ENCODE measurements at places on chromosomes 7 and 10. TPM values are rescaled to one million over a fixed set of nuclear protein-coding genes. Genes with fewer than 3 reads are reported as not detected.

WAPL gene
- total RNA-seq, result 36.4 TPM

OR9A4 gene
- not detected for total RNA-seq

MYL7 gene
- total RNA-seq, result not detected

SPDYE6 gene
- total RNA-seq, result not detected

PALD1 gene
- 4.8 TPM for total RNA-seq

TMEM178B gene
- under 0.01 TPM for total RNA-seq

BAIAP2L1 gene
- under 0.01 TPM for total RNA-seq

ADRA2A gene
- total RNA-seq, result 6.5 TPM

MUC3A gene
- total RNA-seq, result under 0.01 TPM

ZNF239 gene
- total RNA-seq, result 1.1 TPM

TAS2R41 gene
- 1.3 TPM for total RNA-seq

GPR15LG gene
- not detected for total RNA-seq

TMEM139 gene
- not detected for total RNA-seq

CTAGE6 gene
- 0.27 TPM for total RNA-seq

TUBB8 gene
- not detected for total RNA-seq

IFIT1B gene
- under 0.01 TPM for total RNA-seq

SRRT gene
- total RNA-seq, result 67.6 TPM

RPEL1 gene
- 0.27 TPM for total RNA-seq

LLCFC1 gene
- total RNA-seq, result not detected

ABCC2 gene
- 0.27 TPM for total RNA-seq

CEP55 gene
- 0.81 TPM for total RNA-seq

FAM241B gene
- total RNA-seq, result 1.3 TPM

NPC1L1 gene
- under 0.01 TPM for total RNA-seq

FOXI2 gene
- total RNA-seq, result 0.54 TPM
